ENCODE measurements at places on chromosomes 5 and 9.

GRCh38 chr5:136205061-136205702, 12.2 kb upstream of the SMIM32 start:
- no peak for DNase-seq

DNA sequence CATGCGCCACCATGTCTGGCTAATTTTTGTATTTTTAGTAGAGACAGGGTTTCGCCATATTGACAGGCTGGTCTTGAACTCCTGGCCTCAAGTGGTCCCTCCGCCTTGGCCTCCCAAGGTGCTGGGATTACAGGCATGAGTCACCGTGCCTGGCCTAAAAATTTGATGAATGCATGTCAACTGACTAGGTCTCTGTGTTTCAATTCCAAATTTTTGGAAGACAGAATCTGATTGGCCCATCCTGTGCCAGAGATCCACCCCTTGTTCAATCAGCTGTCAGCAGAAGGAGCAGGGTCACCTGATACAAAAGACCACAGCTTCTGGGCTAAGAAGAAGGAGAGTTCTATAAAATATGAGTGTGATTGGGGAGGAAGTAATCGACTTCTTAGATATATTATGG, 43.5 kb upstream of the COL15A1 start:
- DNase-seq = no peak

- DNase-seq = no peak
These were observed 510 bp downstream of the NOXA1 start for GRCh38 chr9:137423514-137424291.

DNA sequence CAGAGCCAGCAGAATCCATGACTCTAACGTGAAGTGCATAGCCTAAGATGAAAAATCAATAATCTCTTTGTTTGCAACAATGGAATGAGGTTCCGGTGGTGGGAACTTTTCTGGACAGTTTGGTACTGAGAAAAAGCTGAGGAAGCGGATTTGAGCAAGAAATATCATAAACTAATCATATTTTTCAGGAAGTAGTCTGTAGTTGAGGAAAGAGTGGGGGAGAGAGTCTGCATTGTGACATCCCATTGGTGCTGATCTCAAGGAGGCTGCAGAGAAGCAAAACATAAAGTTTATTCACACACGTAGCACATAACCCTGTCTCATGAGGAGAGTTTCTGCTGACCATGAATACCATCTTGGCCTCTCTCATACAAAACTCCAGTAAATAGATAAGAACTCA, 15.8 kb upstream of the FCHO2 start:
- DNase-seq = no peak

GRCh38 chr9:93397661-93398373, 53.7 kb upstream of the FAM120A start:
- no peak for DNase-seq

GRCh38 chr9:83472221-83472665, 66.0 kb downstream of the FRMD3 start:
- DNase-seq = no peak

DNA sequence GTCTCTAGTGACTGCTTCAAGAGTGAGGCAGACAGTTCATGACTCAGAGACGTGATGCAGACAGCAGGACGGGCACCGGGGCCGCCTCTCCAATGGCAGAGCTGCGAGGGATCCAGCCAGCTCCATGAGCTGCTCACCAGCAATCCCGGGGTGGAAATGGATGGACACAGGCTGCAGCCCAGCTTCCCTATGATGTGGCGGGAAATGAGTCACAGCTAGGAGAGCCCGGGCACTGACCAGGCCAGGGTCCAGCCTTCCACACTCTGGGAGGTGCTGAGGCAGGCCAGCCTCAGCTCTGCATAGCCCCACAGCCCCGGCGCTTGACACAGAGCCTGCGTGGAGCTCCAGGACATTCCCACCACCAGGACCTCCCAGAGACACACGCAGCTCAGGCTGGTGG, 244.8 kb upstream of the IRX2 start:
- no peak for DNase-seq

- DNase-seq = peak; percentile 27
These were observed 48.0 kb upstream of the CAST start for GRCh38 chr5:96614110-96614691.

DNA sequence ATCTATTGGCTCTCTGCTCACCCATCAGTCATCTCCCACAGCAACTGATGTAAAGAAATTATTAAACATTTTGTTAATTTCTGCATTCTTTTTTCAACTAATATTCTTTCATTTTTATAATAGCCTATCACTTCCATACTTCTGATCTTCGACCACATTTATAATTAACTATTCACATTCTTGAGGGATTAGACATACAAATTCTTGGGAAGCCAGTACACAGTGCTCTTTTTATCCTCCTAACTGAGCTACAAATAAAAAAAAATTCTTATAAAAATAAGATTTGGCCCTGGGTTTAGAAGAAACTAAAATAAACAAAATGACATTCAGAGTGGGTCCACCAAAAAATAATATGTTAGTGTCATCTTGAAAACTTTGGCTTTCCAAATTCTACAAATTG, 103.7 kb upstream of the ITGA1 start:
- DNase-seq = no peak

DNA sequence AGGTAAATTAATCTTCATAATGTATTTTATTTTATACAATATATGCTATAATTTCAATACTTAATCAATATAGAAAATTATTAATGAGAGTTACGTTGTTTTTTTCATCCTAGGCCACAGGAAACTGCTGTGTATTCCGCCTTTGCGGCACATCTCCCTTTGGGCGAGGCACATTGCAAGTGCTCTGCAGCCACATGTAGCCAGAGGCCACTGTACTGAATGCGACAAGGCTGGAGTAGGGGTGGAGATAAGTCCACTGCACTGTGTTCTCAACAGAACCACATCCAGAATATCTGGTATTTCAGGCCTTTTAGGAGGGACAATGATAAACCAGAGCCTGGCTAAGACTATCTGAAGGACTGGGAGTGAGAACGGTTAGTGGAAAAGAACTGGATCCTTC, 134.7 kb downstream of the CRB2 start:
- DNase-seq = no peak

DNA sequence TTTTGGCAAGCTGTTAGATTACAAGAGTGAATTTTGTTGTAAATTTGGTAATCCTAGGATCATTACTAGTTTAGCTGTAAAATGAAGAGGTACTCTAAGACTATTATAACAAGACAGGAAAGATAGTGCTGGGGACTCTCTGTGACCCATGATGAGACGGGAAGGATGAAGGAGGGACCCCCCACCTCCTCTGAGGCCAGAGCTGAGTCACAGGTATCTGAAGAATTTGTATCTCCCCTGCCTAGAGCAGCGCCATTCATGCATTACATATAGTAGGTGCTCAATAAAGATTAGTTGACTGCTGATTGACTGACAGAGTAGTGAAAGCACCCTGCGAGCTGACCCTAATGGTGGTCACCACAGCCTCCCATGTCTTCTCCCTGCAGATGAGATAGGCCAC, 202.8 kb downstream of the SNX18 start:
- no peak for DNase-seq

DNA sequence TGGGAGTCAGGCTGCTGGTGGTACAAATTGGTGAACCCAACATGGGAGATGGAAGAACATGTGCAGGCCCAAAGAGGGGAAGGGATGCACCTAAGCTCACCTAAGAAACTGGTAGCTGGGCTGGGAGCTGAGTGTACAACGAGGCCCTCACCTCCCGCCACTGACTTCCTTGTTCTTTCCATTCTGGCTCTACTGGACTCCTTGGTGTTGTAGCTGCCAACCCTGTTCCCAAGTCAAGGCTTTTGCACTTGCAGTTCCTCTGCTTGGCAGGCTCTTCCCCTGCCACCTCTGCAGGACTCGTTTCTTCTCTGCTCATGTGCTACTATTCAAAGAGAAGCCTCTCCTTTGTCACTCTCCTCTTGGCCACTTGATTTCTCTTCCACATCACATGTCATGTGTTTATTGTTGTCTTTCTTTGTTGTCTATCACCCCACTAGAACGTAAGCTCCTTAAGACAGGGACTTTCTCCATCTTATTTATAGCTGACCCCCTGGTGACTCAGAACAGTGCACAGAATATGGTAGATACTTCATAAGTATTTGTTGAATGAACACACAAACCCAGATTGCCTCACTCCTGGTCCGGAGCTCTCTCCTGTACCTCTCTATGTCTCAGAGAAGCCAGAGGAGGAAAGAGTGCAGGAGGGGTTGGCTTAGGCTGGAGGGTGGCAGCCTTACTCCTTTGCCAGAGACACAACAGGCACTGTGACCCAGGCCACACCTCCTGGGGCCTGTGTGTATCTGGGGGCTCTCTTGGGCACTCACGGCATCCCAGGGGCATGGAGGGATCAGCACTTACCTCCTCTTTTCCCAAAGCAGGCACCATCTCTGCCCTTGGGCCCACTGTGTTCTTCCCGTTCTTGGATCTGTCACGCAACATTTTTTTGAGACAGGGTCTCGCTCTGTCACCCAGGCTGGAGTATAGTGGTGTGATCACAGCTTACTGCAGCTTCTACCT, 5.2 kb upstream of the SPINK4 start:
- DNase-seq = no peak

DNA sequence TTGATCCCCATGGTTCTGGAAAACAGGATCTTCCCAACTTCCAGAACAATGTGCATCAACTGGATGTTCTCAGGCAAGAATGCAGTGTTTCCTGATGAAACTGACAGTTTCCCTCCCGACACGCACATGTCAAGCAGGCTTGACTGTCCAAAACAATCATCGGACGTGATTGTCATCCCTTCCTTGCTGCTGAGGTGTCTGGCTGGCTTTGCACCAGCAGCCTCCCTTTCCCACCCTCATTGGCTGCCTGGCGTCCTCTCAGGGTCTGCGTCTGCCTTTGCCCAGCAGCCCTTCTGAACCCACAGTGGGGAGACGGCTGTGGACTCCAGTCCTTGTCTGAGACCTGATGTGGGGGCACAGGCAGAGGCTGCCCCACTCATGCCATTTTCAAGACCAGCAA, 110.8 kb downstream of the MARCHF3 start:
- no peak for DNase-seq

GRCh38 chr5:6713274-6714225, at the start of gene TENT4A:
Gene TENT4A (plus strand): TSS chr5:6713432. CDS start chr5:6713984, 552 bp downstream.
- no peak for DNase-seq

DNA sequence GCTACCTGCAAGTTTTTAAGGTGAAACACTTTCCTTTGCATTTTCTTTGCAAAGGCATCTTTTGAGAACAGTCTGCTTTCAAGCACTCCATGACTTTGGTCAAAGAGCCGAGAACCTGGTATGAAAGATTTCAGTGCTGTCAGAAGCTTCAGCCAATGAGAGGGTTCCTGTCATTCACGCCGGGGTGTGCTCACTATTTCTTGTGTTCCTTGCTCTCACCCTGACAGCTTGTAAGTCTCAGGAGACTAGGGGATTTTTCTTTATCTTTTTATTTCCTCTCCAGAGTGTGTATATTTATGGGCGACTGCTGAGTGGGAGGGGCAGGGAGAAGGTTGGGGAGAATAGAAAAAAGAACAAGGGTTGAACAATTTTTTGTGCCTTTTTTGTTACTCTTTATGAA, 334.0 kb downstream of the PSAT1 start:
- DNase-seq = no peak

DNA sequence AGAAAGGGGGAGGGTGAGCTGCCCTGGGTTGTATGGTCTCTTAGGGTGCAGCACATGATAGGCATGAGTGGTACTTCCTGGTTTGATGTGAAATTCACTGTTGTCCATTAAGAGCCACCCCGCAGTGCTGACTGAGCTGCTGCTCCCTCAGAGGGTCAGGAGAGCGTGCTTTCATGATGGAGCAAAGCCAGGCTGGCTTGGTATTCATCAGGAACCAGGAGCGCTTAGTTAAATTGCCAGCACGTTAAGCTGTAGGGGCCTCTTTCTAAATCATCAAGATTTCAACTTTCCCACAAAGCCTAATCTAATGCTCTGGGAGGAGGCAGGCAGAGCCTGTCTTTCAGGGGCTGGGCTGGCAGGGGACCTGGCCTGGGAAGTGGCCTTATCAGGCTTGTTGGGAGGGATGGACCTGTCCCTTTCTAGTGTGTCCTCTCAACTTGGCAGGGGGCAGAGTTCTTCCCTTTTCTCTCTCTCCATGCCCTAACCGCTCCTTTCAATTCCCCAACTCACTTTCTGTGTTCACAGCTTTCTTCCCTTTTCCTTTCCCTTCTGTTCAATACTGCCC, 7.9 kb downstream of the CYSTM1 start:
- DNase-seq = no peak

GRCh38 chr5:132489871-132490483, 596 bp downstream of the IRF1 start:
- no peak for DNase-seq

GRCh38 chr5:65010841-65011240, 242.1 kb downstream of the CWC27 start:
- DNase-seq = no peak

DNA sequence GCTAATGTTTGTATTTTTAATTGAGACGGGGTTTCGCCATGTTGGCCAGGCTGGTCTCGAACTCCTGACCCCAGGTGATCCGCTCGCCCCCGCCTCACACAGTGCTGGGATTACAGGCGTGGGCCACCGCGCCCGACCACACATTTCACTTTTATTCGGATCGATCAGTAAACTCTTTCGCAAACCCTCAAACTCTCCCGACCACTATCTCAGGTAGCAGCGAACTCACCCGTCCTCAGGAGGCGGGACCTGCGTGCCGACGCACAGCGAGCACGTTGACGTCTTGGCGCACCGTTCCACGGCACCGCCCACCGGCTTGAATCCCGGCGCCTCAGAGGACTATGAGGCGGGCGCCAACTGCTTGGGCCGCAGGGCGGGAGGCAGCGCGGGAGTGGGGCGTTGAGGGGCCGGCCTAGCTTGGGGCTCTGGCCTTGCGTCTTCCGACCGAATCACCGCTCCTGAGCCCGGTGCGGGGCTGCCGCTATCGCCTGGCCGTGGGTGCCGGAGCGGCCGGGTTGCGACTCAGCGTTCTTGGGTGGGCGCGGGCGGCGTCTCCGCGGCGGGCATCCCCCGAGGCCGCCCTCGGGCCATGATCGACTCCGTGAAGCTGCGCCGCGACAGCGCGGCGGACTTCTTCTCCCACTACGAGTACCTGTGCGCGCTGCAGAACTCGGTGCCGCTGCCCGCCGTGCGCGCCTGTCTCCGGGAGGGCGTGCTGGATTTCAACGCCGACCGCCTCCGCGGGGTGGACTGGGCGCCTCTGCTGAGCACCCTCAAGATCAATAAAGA, at the start of gene CEP78:
Gene CEP78, plus strand, starts transcription at position 314 of the 789 bp plus-strand sequence. Its CDS starts 276 bp downstream, at position 590.
- peak; percentile 61 for DNase-seq

GRCh38 chr9:19469271-19469670, 60.5 kb downstream of the ACER2 start:
- no peak for DNase-seq

DNA sequence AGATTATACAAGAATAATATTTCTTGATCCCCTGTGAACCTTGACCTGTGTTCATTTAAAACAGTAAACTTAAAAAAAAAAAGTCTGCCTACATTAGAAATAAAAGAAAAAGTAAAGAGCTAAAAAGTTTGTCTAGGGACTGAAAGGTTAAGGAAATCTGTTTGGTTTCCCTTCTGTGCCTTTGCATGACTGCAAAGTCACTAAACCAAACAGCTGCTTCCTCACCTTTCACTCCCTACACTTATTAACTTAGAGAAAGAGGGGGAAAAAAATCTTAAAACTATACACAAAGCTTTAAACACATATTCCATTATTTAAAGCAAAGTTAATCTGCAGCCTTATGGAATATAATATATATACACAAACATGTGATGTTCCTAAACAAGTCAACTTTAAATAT, 65.1 kb downstream of the ZFR start:
- DNase-seq = no peak
